ENCODE measurements at places on chromosomes 7 and 10.

DNA sequence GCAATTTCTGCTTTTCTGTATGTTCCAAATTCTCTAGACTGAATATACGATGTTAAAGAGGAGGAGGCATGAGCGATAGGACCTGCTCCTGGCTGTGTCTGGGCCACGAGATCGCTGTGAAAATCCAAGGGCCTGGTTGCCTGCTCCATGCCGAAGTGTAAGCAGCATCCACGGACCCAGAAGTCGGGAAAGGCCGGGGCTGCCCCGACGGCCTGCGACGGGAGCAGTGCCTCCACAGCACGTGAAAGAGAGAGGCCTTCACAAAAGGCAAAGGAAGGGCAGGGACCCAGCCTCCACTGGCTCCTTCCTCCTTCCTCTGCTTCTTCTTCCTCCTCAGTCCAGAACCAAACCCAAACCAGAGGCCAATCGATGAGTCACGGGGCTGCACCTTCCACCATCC lies 122.9 kb upstream of the MGMT start:
- no peak for DNase-seq

GRCh38 chr7:139205843-139206242 lies 25.2 kb upstream of the UBN2 start:
- no peak for DNase-seq

GRCh38 chr10:91941426-91941825 lies 17.9 kb downstream of the BTAF1 start:
- no peak for DNase-seq

DNA sequence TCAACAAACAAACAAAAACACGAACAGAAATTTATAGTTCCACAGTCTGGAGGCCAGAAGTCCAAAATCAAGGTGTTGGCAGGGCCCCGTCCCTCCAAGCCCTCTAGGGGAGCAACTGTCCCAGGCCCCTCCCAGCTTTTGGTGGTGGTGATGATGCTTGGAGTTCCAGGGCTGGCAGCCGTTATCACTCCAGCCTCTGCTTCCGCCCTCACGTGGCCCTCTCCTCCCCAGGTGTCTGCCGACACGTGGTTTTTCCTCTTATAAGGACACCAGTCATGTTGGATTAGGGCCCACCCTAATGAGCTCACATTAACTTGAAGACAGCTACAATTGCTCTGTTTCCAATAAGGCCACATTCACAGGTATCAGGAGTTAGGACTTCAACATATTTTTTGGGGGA lies 49.7 kb downstream of the MICALL2 start:
- no peak for DNase-seq

DNA sequence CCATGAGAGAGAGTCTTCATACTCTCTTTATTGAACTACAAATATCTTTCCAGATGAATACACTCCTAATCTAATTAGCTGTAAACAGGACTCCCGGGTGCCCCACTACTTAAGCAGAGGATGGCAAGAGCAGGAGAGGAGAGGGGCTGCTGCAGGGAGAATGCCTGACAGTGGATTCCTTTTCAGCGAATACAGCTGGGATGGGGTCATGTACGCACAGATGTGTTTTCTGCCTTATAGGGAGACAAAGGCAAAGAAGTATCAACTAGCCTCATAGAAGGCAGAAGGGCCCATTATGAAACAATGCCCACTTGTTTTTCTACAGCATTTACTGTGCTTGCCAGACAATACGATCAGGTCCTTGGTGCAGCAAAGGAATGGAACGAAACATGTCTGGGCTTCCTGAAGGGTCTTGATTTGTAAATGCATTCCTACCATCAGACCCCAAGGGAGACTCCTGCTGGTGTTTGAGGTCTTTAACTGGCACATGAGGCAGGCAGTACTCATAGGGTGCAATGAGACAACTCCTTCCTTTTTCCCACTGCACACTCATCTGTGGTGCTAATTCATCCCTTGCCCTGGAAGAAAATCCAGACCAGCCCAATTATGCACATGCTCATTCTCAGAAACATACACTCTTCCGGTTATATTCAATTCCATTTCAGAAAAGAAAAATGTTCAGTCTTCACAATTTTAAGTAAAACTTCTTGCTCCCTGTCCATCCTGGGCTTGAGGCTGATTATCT lies 117.1 kb downstream of the AOAH start:
- DNase-seq, result no peak

GRCh38 chr7:108093851-108094331 lies 36.3 kb downstream of the LAMB4 start:
- DNase-seq, result peak; percentile 50

- DNase-seq, result peak; percentile 17
Observed at GRCh38 chr10:123009105-123009820, 457 bp downstream of the ACADSB start.

GRCh38 chr10:101260764-101261481 lies 31.7 kb upstream of the LBX1 start:
- no peak for DNase-seq

DNA sequence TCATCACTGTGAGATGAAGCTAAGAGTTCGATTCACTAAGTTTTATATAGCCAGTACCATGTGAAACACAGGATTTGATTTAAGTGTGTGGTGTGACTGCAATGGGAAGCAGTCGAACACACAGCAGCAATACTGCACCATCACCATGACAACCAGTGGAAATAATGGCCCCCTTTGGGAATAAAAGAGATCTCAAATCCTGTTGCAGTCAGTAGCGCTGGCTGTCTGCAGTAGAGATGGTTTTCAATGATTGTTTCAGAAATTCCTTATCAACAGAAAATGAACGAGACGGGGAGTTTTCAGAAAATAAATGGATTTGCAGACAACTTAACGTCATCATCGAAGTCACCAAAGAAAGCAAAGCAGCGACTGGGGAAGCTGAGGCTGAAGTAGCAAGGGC lies 91.0 kb downstream of the PTPRE start:
- DNase-seq, result no peak

DNA sequence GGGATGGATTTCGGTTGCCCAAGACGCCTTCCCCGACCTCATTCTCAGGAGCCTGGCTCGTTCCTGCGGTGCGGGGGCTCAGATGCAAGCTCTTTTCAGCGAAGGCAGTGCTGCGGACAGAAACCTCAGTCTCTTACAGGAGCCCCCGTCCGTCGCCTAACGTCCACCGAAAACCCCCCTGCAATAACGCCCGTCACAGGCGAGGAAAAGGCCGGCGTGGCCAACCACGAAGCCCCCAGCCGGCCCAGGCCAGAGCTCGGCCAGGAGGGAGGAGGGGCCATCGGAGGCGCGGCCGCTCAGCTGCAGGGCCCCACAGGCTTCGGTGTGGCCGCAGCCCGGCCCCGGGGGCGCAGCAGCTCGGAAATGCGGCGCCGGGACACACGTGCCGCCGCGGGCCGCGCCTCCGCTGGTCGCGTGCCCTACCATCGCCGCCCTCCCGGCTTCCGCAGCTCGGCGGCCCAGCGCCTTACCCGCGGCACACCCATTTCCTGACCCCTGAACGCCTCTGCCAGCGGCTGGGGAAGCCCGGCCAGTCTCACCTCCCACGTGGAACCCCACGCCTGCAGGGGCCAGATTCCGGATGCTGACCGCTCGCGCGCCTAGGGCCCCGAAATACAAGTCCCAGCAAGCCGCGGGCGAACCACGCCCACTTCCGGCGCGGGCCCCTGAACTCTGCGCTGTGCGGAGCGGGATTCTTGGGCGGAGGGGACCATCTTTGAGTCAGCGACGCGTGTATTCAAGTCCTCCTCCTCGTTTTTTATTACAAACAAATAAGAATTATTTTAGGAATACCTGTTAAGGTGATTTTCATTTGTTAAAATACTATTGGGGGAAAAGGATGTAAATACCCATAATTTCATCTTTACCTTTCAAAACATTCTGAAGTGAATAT lies at the start of gene ZNF239:
Gene ZNF239 (minus strand): TSS at position 616 of the 892 bp plus-strand sequence. CDS start 16,537 bp downstream, outside the sequence.
- DNase-seq, result peak; percentile 94

GRCh38 chr7:145915679-145916078 lies 200.9 kb upstream of the CNTNAP2 start:
- DNase-seq, result no peak

GRCh38 chr7:106032295-106032694 lies 69.2 kb downstream of the CDHR3 start:
- no peak for DNase-seq

DNA sequence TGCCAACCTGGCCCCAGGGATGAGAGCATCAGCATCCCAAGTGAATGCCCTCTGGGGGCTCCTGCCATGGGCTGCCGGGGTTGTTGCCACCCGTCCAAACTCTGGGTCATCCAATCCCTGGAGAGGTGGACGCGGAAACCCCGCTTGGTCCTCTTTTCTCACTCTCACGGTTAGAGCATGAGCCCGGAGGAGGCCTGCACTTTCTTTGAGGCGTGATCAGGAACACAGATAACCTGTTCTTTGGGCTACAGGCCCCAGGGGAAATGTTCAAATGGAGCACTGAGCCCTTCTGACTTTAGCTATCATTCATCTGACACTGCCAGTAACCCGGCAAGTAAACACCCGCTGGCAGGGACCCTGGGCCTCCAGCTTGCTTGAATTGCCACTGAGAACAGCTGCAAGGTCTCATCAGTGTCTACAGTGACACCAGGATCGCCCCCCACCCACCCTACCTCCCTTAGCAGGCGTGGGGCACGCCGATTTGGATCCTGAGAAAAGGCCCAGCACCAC lies 29.4 kb upstream of the SLF2 start:
- no peak for DNase-seq

DNA sequence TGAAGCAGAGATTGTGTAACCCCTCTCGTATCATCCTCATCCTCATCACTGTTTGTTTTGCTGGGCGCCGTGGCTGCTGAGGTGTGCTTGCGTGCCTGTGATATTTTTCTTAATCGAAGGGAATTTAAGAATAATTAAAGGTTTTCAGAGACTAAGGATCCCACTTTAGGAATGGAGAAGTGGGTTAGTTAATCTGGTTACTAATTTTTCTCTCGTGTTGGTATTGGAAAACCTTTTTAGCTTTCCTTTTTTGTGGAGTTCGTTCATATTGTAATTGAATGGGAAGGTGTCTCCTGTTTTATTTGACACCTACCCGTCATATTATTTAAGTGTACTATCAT lies 1.3 kb downstream of the UBN2 start:
- no peak for DNase-seq

DNA sequence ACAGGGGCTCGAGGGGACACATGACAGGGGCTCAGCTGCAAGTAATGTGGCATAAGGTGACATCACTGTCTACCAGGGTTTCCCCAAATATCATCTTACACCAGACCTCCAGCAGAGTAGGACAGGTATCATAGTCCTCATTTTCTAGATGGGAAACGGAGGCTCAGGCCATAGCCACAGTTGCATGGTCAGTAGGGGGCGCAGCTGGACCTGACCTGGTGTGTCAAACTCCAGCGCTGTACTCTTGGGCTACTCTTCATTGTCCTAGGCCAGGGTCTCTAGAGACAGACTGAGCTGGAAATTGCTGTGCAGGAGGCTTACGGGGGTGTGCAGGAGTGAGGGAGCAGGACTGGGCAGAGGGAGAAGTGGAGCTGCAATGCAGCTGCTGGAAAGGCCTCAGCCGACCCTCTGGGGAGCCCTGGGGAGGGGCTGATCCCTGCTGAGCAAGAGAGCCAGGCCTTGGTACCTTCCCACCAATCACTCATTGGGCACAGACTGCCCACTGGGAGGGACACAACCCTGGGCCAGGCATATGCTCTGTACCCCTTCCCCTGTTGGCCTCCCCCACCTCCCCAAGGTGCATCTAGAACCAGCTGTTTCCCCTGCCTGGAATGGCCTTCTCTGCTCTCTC lies 89.9 kb downstream of the CDH23 start:
- peak; percentile 27 for DNase-seq

DNA sequence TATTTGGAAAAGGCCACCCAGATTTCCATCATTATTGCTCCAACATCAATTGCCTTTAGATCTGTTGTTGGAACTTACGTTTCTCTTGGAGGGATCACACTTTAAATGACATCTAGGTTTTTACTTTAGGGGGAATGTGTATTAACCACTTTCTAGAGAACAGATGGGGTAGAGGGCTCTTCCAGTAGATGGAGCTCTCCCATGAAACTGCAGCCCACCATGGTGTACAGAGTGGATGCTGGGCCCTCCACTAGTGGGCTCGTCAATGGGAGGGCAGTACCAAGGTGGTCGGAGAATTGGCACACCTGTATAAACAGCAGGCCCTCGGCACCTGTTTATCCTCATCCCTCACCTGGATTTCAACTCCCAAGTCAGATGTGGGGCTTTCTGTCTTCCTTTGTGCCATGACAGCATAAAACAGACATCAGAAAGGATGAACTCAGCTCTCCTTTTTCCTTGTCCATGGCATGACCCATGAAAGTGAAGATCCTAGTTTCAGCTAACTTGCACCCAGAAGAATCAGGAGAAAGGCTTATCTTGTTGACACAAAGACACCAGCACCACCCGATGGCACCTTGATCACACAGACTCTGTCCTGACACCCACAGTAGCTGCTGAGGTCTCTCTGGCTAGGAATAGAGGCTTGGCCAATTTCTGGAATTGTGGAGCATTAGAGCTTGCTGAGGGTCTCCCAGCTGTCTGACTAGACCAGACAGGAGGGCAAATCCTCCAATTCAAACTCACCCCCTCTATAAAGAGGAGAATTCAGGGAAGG lies 150.5 kb downstream of the CYP26A1 start:
- peak; percentile 14 for DNase-seq

DNA sequence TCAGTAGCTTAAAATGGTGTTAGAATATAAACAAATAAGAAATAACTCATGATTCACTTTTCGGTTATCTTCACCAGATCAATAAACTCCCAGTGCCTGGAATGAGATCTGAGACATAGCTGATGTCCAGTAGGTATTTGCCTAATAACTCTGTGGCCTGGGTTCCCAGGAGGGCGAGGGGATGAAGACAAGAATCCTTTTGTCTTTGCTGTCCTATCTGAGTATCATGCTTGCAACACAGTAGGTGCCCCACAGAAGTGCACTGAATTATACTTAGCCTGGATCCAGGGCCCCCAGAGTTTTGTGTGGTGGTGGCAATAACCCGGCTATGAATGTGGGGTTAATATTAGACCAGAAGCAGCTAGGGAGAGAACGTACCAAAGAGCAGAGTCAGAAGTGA lies 350.1 kb upstream of the AOAH start:
- no peak for DNase-seq

GRCh38 chr10:122446668-122447423 lies 7.6 kb upstream of the ARMS2 start:
- no peak for DNase-seq

DNA sequence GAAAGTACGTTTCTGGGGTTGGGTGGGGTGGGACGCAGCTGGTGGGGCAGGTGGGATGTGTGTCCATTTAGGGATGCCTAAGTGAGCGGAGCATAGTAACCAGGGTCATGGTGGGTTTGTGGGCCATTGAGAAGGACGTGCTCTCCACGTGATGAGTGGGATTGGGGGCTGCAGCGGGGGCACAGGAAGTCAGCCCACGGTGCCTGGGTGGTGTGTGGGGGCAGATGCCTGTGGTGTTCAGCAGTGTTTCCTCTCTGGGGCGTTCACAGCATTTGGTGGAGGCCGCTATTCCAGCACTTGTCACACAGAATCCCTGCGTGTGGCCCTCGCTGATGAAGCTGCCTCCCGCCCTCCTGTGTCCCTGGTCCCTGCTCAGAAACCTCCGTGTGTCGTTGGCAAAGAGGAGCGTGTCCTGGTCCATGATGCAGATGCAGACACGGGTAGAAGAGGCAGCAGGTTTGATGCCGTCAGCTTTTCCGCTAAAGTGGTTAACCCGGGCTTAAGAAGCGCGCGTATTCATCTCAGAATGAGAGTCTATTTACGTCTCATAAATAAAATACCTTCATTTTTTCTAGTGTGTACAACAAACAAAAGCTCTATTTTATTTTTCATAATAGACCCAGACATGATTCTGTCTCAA lies 274.2 kb downstream of the ADARB2 start:
- no peak for DNase-seq
